Right lobe of liver (tissue), 6 donors: ENCODE measurements at places on chromosomes 13 and 19. TPM values are rescaled to one million over a fixed set of nuclear protein-coding genes. Genes with fewer than 3 reads are reported as not detected.

Gene TNFSF11
- 0.98 TPM for total RNA-seq

Gene ADGRE3
- not detected for total RNA-seq

Gene OSCAR
- 0.90 TPM for total RNA-seq

Gene NLRP13
- total RNA-seq = not detected

Gene IL4I1
- total RNA-seq = not detected

Gene FCGBP
- total RNA-seq = 3.8 TPM

Gene PRR36
- total RNA-seq = 0.11 TPM

Gene SLC25A41
- total RNA-seq = 0.60 TPM

Gene SKA3
- total RNA-seq = 0.51 TPM

- H3K4me3 ChIP-seq = no peak overlapping the region
- no peaks in the 10 kb centered on the region for H3K4me1 ChIP-seq
- no peaks in the 10 kb centered on the region for H3K36me3 ChIP-seq
Observed at GRCh38 chr13:44383945-44384344, 10.3 kb downstream of the SERP2 start.

DNA sequence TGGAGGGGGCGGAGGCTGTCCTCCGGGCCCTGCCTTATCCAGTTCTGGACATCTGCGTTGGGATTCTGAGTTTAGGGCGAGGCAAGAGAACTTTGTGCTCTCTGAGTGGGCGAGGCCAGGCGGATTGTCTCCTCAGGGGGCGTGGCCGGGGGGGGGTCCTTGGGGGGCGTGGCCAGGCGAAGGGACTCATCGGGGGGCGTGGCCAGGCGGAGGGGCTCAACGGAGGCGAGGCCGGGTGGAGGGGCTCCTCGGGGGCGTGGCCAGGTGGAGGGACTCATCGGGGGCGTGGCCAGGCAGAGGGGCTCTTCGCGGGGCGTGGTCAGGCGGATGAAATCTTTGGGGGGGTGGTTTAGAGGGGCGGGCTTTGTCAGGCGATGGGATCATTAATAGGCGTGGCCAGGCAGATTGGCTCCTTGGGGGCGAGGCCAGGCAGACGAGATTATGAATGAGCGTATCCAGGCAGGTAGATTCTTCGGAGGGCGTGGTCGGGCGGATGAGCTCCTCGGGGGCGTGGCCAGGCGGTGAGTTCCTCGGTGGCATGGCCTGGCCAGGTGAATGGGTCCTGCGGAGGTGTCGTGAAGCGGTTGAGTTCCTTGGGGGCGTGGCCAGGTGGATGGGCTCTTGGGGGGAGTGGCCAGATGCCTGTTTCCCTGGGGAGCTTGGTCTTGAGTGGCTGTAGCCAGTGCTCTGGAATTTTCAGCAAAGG is 10.3 kb upstream of the CACNG7 start:
- no peaks in the 10 kb centered on the region for H3K36me3 ChIP-seq
- H3K4me1 ChIP-seq = no peaks in the 10 kb centered on the region
- no peaks in the 10 kb centered on the region for H3K27me3 ChIP-seq
- no peak overlapping the region for H3K4me3 ChIP-seq
- no peak overlapping the region for H3K27ac ChIP-seq

DNA sequence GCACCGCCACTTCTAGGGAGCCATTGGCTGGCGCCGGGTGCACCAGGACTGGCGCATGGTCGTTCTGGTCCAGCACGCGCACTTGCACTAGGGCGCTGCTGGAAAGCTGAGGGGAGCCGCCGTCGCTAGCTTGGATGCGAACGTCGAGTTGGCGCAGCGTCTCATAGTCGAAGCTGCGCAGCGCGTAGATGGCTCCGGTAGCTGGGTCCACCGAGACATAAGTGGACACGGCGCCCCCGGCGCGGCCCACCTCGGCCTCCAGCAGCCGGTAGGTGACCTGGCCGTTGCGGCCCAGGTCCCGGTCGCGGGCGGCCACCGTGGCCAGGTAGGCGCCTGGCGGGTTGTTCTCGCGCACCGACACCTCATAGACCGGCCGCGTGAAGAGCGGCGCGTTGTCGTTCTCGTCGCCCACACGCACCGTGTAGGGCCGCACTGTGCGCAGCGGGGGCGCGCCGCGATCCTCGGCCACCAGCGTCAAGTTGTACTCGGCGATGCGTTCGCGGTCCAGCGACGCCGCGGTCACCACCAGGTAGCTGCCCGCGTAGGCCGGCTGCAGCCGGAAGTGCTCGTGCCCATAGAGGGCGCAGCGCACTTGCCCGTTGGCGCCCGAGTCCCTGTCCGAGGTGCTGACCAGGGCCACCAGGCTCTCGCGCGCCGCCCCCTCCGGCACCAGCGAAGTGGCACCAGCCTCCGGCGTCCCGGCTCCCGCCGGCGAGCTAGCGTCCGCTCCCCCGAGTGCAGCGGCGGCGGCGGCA is 1.7 kb downstream of the PCDH8 start:
- no peak overlapping the region for H3K4me3 ChIP-seq
- H3K4me1 ChIP-seq = peaks cover 19% of the 10 kb centered on the region
- H3K27ac ChIP-seq = no peak overlapping the region

DNA sequence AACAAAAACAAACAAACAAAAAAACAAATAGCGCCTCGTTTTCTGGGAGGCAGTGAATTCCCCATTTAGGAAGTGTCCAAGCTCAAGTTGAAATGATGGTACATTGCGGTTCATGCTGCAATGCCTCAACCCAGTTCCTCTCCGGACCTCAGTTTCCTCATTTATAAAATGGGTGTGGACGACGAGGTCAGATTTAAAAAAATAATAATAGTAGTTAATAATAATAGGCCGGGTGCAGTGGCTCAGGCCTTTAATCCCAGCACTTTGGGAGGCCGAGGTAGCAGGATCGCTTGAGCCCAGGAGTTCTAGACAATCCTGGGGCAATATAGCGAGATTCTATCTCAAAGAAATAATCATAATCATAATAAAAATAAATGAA is 15.5 kb upstream of the ERCC1 start:
- H3K4me1 ChIP-seq = no peaks in the 10 kb centered on the region
- no peak for DNase-seq
- H3K4me3 ChIP-seq = peak overlapping the region; percentile 76
- no peaks in the 10 kb centered on the region for H3K36me3 ChIP-seq
- H3K27ac ChIP-seq = no peak overlapping the region

DNA sequence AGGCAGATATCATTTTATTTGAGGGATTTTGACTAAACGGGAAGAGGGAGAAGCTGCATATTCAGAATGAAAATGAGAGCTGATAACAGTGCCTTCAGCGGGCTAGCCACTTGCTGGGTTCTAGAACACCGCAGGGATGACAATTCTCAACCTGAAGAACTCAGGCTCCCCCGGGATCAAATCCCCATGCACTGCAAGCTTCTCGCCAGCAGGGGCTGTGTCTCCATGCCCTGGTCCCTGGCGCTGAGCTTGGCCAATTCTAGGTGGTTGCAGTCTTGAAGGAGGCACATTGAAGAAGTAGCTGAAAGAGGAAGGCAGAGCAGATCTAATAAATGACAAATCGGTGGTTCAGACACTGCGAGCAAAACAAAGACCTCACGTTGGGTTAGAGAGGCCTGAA is 128.7 kb downstream of the UQCRFS1 start:
- no peak for DNase-seq
- H3K4me3 ChIP-seq = no peak overlapping the region
- no peak overlapping the region for H3K27ac ChIP-seq
- H3K36me3 ChIP-seq = no peaks in the 10 kb centered on the region

DNA sequence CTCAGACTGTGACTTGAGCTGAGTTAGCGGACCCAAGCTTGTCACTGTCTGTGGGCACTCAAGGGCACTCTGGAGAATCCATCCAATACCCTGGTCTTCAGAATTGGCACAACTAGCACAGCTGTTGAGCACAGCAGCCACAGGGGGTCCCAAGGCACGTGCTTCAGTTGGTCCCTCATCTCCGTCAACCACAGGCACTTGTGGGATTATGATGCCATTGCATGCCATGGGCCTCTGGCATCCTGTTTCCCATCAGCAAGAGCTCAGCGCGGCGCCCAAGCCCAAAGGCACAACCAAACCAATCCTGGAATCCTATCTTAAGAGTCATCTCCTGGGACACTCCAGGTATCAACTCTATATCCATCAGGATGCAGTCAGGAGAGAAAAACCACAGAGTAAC is 3.7 kb upstream of the B3GNT8 start:
- peak overlapping the region; percentile 69 for H3K27ac ChIP-seq
- H3K27me3 ChIP-seq = no peaks in the 10 kb centered on the region

- no peaks in the 10 kb centered on the region for H3K36me3 ChIP-seq
- peak within 1 kb of the TSS; percentile 45 for H3K27ac ChIP-seq
- H3K4me3 ChIP-seq = peak within 1 kb of the TSS; percentile 36
- DNase-seq = peak; percentile 50
- no peaks in the 10 kb centered on the region for H3K27me3 ChIP-seq
Observed at GRCh38 chr13:77918391-77919245, at the start of gene EDNRB. Gene EDNRB, minus strand, starts transcription at chr13:77918831. Its CDS starts 258 bp downstream, at chr13:77918573.

DNA sequence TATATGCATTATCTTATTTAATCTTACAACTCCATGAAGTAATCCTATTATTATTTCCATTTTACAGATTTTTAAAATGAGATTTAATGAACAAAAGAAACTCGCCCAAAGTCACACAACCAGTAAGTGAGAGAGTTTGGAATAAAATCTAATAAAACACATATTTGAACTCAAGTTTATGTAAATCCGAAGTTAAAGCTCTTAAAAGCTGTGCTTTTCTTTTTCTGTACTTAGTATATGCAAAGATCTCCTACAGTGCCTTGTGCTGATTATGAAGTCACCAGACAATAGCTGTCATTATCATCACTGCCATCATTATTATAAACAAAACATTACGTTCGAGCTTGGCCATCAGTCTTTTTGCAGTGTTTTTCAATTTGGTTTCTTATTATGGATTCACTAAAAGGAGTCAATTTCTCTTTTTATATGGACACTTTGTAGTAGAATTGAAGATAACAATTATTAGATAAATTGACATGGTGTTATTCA is 29.7 kb upstream of the ENOX1 start:
- no peak for DNase-seq
- H3K27me3 ChIP-seq = no peaks in the 10 kb centered on the region
- no peak overlapping the region for H3K4me3 ChIP-seq
- no peaks in the 10 kb centered on the region for H3K4me1 ChIP-seq

- no peaks in the 10 kb centered on the region for H3K27me3 ChIP-seq
- H3K27ac ChIP-seq = peak overlapping the region; percentile 66
- no peaks in the 10 kb centered on the region for H3K36me3 ChIP-seq
- DNase-seq = peak; percentile 70
Observed at GRCh38 chr19:45179072-45179891, 698 bp downstream of the BLOC1S3 start.

DNA sequence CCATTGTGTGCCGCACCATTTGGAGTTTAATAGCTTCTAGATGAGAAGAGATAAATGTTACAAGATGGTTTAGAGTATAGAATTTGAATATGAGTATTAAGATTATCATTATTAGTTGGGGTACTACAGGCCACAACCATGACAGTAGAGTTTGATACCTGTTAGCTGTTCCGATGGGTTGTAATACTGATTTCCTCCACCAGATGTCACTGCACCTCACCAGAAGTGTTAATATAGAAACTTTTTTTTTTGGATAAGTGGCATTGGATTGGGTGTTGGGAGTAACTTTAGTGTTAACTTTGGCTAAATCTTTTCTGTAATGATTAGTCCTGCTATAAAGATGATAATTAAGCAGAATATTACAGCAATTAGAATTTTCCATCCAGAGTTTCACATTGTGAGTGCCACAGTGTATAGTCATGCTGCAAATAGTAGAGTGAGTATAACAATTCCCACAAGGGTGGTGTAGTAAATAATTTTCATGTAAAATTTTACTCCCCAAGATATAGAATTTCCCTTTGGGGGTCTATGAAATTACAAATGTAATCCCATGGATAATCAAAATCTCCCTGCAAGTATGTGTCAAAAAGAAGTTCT is 56.3 kb downstream of the PSG3 start:
- H3K36me3 ChIP-seq = no peaks in the 10 kb centered on the region
- DNase-seq = no peak
- no peaks in the 10 kb centered on the region for H3K27me3 ChIP-seq
- H3K4me3 ChIP-seq = no peak overlapping the region

DNA sequence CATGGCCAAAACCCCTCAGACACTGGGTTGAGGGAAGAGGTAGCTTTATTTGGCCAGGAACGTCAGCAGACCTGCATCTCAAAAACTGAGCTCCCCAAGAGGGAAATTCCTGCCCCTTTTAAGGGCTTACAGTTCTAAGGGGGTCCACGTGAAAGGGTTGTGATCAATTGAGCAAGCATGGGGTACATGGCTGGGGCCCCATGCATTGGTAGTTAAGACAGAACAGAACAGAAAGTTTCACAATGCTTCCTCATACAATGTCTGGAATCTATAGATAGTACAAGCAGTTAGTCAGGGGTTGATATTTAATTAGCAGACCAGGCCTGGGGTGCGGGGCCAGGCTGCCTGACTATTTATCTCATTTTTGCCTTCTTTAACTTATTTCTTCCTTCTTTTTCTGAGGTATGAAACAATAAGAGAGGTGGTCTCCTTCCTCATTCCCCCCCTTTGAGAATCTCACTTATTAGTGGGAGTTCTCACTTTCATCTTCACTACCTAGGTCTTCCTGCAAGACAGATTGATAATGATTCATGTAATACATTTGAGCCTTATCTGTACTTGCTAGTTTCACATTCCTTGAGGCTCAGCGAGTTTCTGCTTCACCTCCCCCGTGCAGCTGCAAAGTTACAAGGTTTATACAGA is 84.8 kb downstream of the SLC25A15 start:
- no peak overlapping the region for H3K4me3 ChIP-seq
- H3K27me3 ChIP-seq = no peaks in the 10 kb centered on the region
- H3K36me3 ChIP-seq = no peaks in the 10 kb centered on the region

- H3K27me3 ChIP-seq = no peaks in the 10 kb centered on the region
- no peaks in the 10 kb centered on the region for H3K36me3 ChIP-seq
- no peak overlapping the region for H3K4me3 ChIP-seq
- no peak overlapping the region for H3K27ac ChIP-seq
- H3K4me1 ChIP-seq = no peaks in the 10 kb centered on the region
Observed at GRCh38 chr13:80054806-80055205, 286.1 kb downstream of the SPRY2 start.

DNA sequence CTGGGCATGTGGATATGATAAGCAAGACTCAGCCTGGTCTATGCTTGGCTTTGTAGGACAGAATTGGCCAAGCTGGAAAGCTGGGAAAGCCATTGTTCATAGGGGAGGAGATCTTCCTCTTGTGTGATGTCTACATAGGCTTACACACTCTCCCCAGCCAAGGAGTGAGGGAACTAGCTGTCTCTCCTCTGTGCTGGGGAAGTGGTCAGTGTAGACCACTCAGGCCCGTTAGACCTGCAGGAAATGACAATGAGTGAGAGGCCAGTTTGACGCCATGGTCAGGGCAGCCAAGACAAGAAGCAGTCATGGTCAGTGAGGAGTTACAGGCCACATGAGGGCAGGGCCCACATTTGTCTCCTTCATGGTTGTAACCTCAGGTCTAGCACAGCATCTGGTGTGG is 159.1 kb upstream of the KL start:
- H3K27ac ChIP-seq = no peak overlapping the region
- H3K27me3 ChIP-seq = no peaks in the 10 kb centered on the region
- H3K36me3 ChIP-seq = no peaks in the 10 kb centered on the region
